EH (cell line): ENCODE measurements at places on chromosomes 1 and 21.

- DNase-seq = no peak
Observed at GRCh38 chr1:179745131-179745611, 2.1 kb downstream of the FAM163A start.

GRCh38 chr1:46592823-46593222, 11.2 kb downstream of the MKNK1 start:
- no peak for DNase-seq

DNA sequence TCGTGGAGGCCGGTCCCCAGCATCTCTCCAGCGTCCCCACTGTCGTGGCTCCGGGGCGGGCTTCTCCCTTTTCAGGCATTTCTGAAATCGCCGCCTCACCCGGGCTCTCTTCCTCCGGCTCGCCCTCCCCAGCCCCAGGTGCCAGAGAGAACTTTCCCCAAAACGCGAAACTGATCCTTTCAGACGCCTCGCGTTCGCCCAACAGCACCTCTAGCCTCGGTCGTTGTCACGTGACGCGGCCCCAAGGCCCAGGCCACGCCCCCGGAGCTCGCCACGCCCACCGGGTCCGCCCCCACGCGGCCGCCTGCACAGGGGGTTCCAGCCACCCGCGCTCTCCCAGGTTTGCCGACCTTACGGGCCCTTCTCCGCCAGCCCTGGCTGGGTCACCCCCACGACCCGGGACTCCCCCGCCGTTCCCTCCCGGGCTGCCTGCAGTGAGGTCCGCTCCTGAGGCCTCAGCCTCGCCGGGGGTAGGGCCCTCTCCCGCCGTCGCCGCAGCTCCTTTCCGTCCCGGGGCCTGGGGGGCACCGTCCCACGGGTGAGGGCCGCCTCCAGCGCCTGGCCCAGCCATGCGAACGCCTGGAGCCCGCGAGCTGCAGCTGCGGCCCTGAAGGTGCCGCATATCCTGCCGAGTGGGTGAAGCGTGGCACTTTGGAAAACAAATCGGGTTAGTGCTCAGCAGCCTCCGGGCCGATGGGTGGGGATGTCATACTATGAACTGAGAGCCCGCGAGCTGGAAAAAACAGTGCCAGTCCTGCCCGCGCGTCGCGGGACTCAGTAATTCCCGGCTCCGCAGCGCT, 21.0 kb downstream of the H3-3A start:
- peak; percentile 84 for DNase-seq

DNA sequence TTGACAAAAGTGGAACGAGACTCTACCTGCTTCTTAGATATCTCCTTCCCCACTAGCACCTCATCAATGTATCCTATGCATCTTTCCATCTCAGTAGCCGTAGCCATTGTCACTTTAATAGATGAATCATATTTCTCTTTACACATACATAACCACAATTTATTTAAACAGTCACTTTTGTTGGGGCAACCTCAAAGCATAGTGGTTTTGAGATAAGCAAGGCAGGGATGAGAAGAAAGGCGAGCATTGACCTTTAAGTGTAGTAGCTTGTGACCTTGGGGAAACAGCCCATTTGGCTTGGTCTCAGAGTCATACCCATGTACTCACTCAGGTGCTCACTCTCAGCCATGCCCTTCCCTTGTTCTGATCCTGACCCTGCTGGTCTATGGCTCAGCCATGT, 260.1 kb downstream of the C1orf94 start:
- no peak for DNase-seq

- DNase-seq = no peak
Observed at GRCh38 chr1:109477821-109478220, 5.9 kb upstream of the ATXN7L2 start.

DNA sequence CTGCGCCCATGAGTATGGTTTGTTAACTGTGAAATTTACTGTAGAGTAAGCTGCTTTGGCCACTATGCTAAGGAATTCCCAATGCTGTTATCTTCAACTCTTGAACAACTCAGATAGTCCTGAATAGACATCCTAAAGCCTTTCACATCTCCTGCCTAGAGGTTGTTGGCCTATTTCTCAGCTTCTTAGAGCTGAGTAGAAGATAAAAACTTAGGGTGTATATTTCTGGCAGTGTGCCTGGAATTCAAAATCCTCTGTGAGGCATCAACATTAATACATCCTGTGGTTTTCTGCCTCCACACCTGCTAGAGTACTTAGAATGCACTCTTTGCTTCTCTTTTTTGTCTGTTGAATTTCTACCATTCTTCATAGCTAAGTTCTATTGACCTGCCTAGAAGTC, 45.8 kb upstream of the RC3H1 start:
- no peak for DNase-seq

DNA sequence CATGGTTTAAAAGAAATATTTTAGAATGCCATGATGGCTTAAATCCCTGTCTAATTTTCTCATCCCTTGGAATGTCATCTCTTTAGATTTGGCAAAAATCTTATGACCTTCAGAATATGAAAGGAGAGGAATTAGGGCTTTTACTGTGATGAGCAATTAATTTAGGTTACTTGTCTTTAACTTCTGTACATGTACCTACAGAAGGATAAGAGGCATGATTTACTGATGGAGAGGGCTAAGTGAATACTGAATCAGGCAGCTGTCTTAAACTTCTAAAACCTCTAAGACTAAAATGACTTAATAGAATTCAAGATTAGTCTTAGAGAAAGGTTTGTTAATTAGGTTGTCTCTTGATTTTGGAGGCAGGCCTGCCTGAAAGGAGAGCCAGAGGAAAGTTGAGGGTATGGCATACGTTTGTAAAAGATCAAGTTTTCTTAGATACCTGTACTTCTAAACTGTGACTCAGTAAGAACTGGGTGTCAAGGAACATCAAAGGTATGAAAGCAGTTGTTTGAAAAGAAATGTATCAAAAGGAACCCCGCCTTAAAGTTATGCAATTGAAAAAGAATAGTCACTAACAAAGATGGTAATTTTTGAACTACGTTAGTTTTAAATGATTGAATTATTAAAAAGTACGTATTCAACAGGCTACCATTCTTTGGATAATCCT, 12.5 kb downstream of the MACO1 start:
- no peak for DNase-seq

GRCh38 chr1:235532360-235532759, 28.1 kb upstream of the B3GALNT2 start:
- peak; percentile 82 for DNase-seq

DNA sequence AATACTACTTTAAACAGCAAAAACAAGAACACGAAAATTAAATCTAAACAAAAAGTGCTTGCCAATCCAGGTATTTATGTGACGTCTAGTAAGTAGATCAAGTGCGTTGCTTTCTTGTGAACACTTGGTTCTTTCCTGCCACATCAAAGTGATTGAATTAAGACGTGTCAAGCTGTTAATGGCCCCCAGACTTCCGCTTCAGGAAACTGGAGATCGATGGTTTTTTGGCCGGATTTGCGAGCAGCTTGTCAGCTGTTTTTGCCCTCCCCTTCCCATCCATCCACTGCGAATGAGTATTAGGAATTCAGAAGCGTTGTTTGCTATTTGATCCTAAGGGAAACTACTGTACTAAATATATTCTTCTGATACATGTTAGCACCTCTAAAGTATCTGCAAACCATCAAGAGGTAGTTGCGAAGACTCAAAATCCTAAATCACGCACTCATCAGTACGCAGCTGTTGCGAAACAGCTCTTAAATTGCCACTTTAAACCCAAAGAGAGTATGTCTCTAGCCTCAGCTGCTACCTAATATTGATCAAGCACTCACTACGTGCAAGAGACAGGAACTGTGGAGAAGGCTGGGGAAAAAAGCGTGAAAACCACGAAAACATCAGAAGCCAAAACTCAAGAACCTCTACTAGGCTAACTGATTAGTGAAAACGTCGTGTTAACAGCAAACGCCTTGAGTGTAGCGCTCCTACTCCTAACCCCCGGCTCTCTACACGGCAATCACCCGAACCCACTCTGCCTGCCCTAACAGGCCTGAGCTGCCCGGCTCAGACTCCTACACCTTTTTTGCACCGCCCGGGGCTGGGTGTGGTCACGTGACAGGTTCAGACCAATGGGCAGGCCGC, 473 bp upstream of the BRDT start:
- DNase-seq = no peak

GRCh38 chr1:226474443-226475141, 66.7 kb upstream of the PARP1 start:
- no peak for DNase-seq

DNA sequence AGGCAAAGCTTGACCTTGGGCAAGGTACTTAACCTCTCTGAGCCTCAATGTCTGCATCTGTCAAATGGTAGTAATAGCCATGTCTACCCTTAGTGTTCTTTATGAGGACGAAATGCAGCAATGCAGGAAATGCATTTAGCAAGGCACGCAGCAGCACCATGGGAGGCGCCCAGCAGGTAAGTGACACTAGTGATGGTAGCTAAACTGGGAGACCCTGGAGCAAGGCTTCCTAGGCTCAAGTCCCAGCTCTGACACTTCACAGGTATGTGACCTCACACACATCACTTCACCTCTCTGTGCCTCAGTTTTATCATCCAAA, 289.0 kb downstream of the RRAGC start:
- no peak for DNase-seq

GRCh38 chr1:37609002-37609401, 13.3 kb upstream of the GNL2 start:
- no peak for DNase-seq

DNA sequence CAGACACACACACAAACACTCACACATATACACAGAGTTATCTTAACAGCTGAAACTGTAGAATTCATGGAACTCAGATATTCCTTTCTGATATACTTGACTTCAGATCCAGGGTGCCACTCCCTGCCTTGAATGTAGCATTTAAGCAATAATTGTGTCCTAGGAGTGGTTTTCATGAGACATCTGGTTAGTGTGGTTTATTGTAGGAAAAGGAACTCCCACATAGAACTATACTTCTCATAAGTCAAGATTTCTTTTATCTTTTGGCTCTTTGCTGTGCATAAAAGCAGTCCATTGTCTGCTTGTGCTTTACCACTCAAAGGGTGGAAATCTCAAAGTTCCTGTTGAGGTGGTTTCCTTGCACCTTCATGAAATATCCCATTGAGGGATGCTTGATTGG, 272.6 kb upstream of the SGIP1 start:
- DNase-seq = peak; percentile 63

DNA sequence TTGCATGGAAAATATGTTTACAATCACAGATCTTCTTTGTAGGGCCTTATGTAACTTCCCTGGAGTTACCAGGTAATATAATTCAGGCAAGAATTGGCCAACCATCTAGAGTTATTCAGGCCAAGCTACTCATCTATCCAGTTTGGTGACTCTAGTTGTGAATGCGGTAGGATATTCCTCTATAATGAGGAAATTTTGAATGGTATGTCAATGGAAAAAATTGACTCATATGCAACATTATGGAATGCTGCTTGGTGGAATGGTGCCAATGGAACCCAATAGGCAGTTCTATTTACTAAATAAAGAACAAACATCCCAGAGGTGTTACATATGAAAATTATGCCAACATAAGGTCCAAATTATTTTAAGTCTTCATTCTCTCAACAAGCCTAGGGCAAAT, 5.6 kb upstream of the TNFSF18 start:
- peak; percentile 17 for DNase-seq
